ENCODE measurements at places on chromosomes 11 and 22.

DNA sequence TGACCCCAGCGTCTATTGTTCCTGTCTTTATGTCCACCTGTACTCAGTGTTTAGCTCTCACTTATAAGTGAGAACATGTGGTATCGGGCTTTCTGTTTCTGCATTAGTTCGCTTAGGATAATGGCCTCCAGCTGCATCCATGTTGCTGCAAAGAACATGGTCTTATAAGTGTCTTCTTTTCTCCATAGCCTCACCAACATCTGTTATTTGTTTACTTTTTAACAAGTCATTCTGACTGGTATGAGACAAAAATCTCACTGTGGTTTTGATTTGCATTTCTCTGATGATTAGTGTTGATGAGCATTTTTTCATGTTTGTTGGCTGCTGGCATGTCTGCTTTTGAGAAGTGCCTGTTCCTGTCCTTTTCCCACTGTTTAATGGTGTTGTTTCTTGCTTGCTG is 21.7 kb upstream of the SLN start:
- DNase-seq, result no peak

DNA sequence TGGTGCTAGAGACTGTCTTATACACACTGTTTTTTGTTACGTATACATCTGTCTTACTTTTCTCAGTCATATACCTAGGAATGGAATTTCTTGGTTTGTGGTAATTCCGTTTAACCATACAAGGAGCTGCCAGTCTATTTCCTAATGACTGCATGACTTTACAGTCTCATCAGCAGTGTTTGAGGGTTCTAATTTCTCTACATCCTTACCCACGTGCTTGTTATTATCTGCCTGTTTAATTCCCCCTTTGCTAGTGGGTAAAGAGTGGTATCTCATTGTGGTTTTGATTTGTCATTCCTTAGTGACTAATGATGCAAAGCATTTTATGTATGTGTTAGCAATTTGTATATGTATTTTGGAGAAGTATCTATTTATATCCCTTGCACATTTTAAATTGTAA is 1008.0 kb downstream of the FAM181B start:
- no peak for DNase-seq

DNA sequence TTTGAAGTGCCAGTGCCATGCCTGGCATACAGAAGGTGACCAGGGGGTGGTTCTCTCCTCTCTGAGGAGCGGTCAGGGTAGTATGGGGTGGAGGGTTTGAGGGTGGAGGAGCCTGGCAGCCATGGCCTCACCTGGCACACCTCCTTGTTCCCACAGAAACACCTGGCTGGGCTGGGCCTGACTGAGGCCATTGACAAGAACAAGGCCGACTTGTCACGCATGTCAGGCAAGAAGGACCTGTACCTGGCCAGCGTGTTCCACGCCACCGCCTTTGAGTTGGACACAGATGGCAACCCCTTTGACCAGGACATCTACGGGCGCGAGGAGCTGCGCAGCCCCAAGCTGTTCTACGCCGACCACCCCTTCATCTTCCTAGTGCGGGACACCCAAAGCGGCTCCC is 9.6 kb downstream of the SERPINH1 start:
- no peak for DNase-seq

- DNase-seq, result no peak
Measured at GRCh38 chr11:32939866-32940265, 47.3 kb downstream of the QSER1 start.

DNA sequence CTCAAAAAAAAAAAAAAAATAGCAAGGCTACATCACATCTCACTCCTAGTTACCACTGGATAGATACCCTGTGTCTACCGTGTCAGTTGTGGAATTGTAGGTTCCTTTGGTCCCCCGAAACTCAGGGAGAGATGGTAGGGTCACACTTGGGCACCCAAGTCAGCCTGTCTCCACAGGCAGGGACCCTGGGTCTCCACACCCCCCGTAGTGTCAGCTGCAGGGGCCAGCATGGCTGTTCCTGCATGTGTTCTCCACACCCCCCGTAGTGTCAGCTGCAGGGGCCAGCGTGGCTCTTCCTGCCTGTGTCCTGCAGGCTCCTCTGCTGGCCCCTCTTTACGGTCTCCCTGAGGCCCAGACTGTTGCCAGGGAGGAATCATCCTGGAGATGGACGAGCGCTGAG is 282.1 kb downstream of the BRD1 start:
- no peak for DNase-seq

DNA sequence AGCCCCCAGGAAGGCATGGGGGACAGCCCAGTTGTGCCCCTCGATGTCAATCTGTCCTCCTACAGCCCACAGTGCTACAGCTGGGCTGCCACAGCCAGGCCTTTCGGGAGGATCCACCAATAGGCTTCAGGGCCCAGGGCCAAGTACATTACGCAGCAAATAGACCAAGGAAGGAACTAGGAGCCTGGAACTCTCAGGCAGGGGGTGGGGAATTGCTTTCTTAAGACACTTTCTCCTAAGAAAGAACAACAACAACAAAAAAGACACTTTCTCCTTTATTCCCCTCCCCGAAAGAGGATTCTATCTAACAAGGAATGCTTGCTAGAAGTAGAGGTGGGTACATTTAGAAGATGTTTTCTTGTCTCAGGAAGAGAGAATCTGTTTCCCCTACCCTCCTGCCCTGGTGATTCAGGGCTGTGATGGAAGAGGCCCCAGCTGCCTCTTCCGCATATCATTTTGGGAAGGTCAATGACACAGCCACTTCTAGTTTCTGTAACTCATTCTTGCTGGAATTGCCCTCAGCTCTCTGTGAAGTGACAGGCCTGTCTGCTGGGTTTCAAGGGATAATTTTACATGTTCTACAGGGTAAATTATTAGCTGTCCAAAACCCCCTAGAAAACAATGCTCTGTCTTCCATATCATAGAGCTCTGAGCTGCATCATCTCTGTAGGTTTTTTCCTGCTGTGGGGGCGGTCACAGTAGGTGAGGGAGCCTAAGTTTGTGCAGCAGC is 6.0 kb upstream of the MALAT1 start:
- no peak for DNase-seq

GRCh38 chr22:36856121-36856791 is 4.5 kb upstream of the NCF4 start:
- peak; percentile 91 for DNase-seq

GRCh38 chr11:43547889-43548381 is 132.6 kb upstream of the HSD17B12 start:
- DNase-seq, result no peak

GRCh38 chr11:106159836-106160235 is 82.4 kb downstream of the AASDHPPT start:
- no peak for DNase-seq

GRCh38 chr22:28103596-28103995 is 184.5 kb upstream of the PITPNB start:
- no peak for DNase-seq

DNA sequence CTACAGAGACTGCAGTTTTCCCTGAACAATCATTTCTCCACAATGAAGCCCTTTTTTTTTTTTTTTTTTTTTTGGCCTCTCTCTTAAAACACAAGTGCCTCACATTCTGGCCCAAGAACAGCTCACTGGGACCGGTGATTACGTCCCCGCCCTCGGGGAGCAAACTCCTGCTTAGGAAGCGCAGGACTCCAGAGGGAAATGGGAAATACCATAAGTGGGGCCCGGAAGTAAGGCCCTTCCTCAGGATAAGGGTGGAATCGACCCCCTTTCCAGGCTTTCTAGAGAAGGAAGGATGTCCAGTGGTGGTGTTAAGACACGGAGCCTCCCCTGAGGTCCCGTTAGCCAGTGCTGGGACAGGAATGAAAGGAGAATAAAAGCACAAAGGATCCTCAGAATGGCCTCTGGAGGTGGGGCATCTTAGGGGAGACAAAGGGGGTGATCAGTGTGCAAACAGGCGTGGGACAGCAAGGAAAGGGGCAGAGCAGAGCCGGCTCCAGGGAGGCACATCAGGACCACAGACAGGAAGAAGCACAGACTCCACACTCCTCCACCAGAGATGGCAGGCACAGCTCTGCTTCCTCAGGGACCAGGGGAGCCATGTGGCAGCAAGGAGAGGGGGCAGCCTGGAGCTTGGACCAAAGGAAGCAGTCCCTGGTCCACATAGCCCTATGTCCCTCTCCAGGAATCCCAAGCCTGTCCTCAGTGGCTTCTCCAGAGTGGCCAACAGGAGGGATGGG is 61.3 kb downstream of the CHST1 start:
- no peak for DNase-seq

GRCh38 chr22:44620841-44621257 is 81.2 kb upstream of the PRR5 start:
- no peak for DNase-seq

DNA sequence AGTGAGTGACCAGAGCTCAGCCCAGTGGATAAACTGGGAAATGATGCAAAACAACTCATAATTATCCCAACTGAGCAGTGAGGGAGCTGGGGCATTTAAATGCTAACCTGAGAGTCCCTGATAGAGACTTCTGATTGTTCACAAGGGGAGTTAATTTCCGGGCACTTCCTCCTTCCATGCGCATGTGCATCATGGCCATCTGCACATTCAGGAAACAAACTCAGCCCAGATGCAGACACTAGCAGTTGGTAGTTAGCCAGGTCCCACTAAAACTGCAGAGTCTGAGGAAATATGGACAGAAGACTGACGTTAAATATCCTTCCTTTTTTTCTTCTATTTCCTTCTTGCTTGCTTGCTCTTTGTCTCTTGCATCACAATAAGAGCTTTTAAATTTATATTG is 852.1 kb upstream of the LRRC4C start:
- DNase-seq, result no peak

DNA sequence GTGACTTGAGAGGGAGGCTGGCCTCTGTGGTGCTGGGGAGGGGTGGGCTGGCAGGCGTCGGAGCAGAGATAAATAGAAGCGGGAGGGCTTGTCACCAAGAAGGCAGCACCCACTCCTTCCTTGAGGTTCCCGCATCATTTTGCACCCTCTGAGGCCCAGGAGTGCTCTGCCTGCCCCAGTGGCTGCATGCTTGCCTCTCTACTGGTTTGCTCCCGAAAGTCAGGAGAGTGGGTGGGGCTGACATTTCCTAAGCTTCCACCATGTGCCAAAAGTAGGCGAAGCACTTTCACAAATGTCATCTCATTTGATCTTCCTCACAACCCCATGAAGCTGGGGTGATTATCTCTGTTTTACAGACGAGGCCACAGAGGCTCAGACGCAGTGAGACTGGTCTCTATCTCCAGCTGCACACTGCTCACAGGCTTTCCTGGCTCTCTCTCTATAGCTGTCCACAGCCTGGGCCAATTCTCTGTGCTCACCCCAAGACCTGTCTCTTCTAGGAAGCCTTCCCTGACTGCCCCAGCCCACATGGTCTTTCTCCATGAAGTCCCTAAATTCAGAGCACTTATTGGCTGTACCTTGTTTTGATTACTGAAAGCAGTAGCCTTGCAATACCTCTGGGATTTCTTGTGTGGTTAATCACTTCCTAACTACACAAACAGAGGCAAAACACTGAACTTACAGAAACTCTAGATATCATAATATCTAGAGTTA is 2.6 kb upstream of the UCP3 start:
- DNase-seq, result peak; percentile 28

DNA sequence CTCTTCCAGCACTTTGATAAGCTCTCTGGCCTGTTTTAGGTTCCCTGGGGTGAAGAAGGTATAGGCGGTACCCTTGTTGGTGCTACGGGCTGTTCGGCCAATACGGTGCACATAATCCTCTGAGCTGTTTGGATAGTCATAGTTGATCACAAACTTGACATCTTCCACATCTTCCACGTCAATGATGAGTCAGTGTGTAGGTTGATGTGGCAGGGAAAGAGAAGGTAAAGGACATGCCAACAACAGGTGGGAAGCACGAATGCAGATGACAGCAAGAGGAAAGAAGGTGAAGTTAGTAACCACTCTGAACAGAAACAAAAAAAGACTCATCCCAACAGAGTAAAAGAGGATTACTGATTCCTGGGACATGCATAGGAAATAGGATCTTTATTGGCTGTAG is 18.2 kb downstream of the DDX17 start:
- DNase-seq, result no peak

- peak; percentile 64 for DNase-seq
Measured at GRCh38 chr11:86592659-86593451, 79.6 kb downstream of the ME3 start.

DNA sequence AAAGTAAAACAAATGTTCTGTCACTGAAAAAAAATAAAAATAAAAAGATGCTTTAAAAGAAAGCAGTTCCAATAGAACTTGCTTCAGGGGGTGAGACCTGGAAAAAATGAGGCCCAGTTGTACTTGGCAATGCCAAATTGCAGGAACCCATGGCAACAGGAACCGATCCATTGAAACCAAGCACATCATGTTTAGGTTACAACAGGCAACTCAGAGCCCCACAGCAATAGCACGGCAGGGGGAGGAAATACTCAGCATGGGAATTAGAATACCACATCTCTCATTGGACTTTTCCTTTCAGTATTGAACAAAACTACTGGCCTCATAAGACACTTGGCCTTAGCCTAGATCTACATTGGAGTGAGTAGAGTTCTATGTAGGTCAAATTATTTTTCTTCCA is 84.3 kb downstream of the MSANTD4 start:
- DNase-seq, result no peak

DNA sequence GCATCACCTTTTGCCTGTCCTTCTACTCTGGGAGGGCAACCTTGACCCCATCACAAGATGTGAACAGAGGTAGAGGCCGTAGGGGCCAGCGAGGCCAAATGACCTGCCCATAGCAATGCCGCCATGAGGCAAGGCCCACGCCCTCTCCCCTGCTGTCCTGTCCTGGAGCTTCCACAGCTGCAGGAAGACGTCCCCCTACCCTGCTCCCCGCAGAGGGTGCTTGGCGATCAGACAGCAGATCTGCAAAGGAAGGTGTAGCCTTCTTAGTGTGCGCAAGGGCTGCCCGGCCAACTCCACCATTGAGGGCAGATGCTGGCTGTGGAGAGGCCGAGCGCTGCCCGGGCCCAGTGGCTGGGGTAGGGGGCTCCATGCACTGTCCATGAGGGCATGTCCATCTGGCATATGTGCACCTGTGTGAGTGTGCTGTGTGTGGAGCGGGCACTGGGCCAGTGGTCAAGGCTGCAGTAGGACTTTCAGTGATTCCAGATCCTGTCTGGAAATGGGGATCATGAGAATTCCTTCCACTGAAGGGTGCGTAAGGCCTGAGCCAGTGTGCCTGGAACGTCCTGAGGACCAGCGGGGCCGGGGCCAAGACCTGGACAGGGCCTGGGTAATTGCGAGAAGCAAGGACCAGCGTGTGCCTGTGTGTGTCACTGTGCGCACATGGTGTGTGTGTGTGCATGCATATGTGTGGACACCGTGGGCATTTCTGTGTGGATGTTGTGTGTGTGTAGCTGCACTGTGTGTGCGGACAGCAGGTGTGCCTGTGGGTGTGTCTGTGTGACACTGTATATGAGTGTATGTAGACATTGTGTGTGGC is 11.0 kb downstream of the TRPM5 start:
- DNase-seq, result no peak

- DNase-seq, result no peak
Measured at GRCh38 chr11:8101421-8101820, 20.4 kb downstream of the TUB start.

DNA sequence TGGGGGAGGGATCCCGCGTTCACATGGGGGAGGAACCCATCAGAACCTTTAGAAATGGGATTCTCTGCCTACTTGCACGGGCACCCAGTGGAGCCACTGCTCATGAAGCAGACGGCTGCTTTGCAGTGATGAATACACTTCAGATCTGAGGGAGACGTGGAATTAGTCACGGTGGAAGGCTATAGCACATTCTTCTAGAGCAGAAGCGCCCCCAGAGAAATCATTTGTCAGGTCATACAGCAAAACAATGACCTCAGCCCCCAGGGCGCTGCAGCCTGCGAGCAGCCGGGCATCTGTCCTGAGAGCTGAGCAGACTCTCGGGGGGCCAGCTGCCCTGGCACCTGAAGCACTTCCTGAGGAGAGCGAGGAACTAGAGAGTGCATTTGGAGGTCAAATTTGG is 12.7 kb downstream of the TP53AIP1 start:
- DNase-seq, result no peak
